ENCODE measurements at places on chromosomes 7 and 10. TPM values are rescaled to one million over a fixed set of nuclear protein-coding genes. Genes with fewer than 3 reads are reported as not detected.

DNA2 gene
- 7.8 TPM for total RNA-seq

CYP2E1 gene
- 1.4 TPM for total RNA-seq

AKR1C1 gene
- 6.3 TPM for total RNA-seq

UPK3BL2 gene
- total RNA-seq, result 17.8 TPM

GHRHR gene
- not detected for total RNA-seq

PODXL gene
- total RNA-seq, result 127 TPM

RSPH10B2 gene
- 0.53 TPM for total RNA-seq

NUTM2E gene
- 0.76 TPM for total RNA-seq

LIPM gene
- not detected for total RNA-seq

GIMAP5 gene
- 17.0 TPM for total RNA-seq

OR2A14 gene
- not detected for total RNA-seq

ACSL5 gene
- total RNA-seq, result 7.0 TPM

HGF gene
- 4.4 TPM for total RNA-seq

ANKRD1 gene
- 1.3 TPM for total RNA-seq

SPACDR gene
- 0.58 TPM for total RNA-seq

STEAP1B gene
- 1.5 TPM for total RNA-seq

ATOH7 gene
- total RNA-seq, result 1.5 TPM

CALN1 gene
- 0.23 TPM for total RNA-seq

TMEM139 gene
- 18.1 TPM for total RNA-seq

All from metanephros (tissue), 2 donors.